ENCODE measurements at places on chromosomes 4 and X.
A peak's percentile ranks its signal among the peaks of the same experiment; 100 is the strongest.

GRCh38 chr4:150962245-150962644 is 52.8 kb downstream of the LRBA start:
- DNase-seq, result no peak

DNA sequence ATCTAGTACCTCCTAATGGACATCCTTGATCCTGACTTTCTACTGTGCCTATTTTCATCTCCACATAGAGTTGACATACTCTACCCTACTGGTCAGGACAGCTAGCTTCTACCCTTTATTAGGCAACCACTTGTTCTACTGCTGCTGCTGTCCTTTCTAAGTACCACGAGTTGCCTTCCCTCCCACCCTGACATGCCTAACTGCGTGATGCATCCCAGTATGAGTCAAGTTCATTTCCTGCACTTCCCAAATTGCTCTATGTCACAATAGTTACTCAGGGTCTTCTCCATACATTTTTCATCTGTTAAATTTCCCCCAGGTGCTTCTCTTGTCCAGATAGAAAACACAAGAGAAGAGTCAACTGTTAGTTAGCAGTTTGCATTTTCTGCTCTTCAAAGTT is 133.4 kb downstream of the TBC1D19 start:
- DNase-seq, result no peak

GRCh38 chr4:16169490-16169889 is 56.8 kb downstream of the TAPT1 start:
- no peak for DNase-seq

DNA sequence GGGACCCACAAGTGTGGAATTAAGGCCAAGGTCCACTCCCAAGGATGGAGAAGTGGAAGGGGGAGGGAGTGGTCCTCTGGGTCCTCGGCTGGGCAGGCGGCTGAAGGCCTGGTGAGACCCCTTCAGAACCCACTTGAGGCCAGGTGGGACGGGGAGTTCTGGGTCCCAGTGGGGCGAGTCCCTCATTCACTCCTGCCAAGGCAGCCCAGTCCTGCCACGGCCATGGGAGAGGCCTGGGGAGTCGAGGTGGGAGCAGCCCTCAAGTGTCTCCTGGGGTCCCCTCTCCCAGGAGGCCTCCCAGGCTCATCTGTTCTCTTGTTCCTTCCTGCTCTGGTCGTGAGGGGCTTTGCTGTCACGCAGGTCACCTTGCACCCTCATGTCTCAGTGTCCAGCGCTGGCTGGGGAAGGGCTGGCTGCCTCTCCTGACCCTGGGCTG is 6.1 kb upstream of the SH3BP2 start:
- DNase-seq, result no peak

DNA sequence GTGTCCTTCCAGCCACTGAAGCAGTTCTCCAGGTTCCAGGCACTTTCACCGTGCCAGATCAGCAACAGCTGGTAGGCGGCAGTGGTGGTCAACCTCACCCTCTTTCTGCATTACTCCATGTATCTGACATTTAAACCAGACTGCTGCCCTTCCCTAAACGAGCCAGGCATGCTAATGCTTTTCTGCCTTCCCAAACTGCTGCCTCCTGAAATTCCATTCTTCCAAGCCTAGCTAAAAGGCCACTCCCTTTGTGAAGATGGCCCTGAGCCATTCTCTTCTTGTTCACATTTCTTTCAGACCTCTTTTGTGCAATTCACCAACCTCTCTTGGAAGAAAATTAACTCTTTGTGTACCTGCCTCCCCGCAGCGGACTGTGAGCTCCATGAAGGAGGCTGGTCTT is 73.7 kb downstream of the CHST7 start:
- no peak for DNase-seq

- no peak for DNase-seq
These were observed 69.6 kb upstream of the BCOR start for GRCh38 chrX:40167233-40167849.

DNA sequence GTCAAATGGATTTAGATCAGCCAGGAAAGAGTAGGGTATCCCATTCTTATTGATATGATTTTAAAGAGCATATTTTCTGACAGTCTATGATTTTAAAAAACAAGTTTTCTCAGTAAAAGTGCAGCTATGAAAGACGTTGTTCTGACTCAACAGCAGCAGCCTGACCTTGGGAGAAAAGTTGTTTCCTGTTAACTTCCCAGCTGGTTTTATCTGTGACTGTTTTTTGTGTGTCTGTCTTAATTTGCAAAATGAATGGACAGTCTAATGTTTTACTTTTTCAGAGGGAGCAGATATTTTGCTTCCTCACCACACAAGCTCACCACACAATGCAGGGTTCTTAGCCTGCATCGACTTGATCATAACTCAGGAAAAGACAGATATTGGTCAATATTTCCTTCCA is 764 bp upstream of the MTHFD2L start:
- DNase-seq, result no peak

DNA sequence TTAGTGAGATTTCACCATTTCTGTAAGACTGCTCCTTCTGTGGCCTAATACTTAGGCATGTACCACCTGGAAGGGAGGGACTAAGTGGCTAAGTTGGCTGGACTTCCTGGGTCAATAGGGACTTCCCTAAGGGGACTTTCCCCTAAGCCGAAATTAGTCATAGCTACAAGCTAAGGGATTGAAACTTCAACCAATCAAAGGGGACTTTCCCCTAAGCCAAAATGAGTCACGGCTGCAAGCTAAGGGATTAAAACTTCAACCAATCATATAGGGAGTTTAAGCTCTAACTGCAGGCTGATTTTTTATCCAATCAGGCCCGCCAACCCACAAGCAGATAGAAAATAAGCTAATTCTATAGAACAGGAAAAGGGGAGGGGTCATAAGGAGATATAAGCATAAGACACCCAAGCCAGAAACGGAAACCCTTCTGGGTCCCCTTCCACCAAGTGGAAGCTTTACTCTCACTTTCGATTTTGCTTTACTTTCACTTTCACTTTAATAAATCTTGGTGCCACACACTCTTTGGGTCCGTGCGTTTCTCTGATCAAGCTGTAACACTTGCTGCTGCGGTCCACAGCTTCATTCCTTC is 382.8 kb downstream of the KLHL4 start:
- no peak for DNase-seq

DNA sequence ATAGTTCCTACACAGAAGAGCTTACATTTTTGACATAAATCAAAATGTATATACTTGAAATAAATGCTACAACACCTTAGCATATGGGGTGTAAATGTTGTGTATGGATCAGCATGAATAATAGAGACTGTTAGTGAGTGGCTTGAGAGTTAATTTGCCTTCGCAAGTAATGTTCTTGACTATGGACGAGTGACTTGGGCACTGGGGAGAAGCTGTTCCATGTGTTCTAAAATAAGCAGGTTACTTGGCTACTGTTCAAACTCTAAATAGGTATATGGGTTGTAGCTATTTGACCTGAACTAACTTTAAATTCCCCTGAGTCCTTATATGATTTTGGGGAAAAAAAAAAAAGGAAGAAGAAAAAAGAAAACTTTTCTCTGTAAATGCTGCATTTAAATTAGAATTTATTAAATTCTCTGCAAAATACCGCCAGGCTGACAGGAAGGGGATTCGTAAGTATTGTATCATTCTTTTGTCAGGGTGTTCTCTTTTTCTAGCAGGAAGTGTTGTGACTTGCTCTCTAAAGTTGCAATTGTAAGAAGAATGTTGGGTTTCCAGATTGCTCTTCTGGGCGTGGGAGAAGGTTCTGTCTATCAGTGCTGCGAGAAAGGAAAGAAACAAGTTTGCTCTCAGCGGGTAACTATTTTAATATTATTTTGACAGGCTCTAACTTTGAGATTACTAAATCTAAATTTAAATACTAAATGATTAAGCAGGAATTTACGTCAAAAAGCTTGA is 32.2 kb downstream of the PLS3 start:
- no peak for DNase-seq

GRCh38 chr4:3666263-3666662 is 99.9 kb upstream of the ADRA2C start:
- no peak for DNase-seq

DNA sequence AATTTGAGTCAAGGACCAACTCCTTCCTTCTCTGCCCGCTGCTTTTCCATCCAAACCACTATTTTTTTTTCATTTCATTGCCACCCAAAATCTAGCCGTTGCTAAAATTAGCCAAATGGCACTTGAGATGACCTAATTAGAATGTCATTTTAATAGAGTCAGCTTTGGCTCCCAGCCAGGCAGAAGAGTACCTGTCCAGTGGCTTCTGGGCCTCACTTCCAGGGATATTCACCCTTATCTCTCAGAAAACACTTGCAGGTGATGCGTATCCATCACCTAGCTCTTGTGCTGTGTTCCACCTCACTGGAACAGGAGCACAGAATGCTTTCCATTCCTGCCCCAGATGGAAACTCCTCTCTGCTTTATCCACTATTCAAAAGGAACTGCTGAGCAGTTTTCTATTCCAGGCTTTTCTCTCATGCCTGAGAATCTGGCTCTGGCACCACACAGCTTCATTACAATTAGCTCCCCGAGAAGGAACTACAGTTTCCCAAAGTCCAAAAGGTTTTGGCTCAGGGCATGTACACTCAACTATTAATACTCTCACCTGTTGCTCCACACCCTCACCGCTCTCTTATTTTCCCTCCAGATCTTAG is 18.5 kb downstream of the MAGEA9B start:
- DNase-seq, result no peak

GRCh38 chr4:39514888-39515401 is 12.3 kb downstream of the UGDH start:
- no peak for DNase-seq

GRCh38 chr4:139476363-139476762 is 22.4 kb downstream of the RAB33B start:
- DNase-seq, result no peak

DNA sequence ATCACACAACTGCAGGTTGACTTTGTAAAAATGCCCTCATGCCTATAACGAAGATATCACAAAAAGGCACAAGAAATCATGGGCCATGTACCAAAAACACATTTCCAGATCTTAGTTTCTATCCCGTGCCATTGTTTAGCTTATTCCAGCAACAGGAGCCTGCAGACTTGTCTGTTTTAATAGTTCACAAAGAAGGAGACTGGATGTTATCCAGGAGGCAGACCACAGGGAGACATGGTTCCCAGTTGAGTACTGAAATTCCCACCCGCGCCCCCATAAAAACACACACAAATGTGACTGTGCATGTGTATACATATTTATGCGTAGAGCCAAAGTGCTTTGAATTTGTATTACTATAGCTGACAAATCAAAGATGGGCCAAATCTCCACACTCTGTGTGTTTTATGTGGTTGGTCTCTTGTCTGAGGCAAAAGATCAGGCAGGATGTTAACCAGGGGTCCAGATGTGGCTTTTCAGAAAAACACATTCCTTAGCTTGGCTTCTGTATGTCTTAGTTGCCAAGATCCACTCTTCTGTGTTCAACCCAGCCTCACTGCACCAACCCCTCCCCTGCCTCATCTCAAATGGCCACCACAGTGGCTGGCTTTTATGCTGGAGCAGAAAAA is 469.2 kb upstream of the DIPK2B start:
- no peak for DNase-seq

- no peak for DNase-seq
These were observed 90.7 kb downstream of the FAM53A start for GRCh38 chr4:1593458-1593857.

- DNase-seq, result no peak
These were observed 60.9 kb downstream of the IRF2 start for GRCh38 chr4:184413261-184414046.

- DNase-seq, result no peak
These were observed 77.9 kb downstream of the LRRC66 start for GRCh38 chr4:51942108-51942832.

- no peak for DNase-seq
These were observed 165.0 kb downstream of the HEPH start for GRCh38 chrX:66328950-66329596.

- no peak for DNase-seq
These were observed 2534.9 kb downstream of the PCDH7 start for GRCh38 chr4:33255094-33255493.

DNA sequence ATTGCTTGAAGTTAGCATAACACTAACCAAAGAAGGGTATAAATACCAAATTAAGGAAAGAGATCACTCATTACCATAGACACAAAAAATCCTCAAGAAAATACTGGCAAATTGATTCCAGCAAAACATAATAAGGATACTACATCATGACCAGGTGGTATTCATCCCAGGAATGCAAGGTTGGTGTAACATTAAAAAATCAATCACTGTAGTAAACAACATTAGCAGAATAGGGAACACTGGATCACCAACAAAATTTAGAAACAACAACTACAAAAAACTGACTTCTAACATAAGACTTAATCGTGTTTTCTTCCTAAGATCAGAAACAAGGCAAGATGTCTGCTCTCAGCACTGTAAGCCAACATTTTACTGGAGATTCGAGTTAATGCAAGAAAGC is 14.1 kb downstream of the GAK start:
- DNase-seq, result no peak

DNA sequence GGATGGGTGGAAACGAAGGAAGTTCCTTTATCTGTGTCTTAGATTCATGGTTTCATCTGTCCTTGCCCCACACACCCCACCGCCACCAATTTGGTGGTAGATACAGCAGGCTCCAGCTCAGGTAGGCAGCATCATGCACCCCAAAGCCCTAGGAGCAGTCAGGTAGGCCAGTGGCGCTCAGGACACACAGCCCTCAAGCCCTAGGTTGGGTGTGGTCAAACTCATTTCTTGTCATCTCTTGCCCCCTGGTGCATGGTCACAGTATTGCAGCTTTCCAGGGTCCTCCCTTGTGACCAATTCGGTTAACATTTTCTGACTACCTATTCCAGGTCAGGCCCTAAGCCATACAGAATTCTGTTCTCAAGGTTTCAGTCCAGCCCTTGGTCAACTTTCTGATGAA is 14.5 kb upstream of the PRRG3 start:
- peak; percentile 38 for DNase-seq

DNA sequence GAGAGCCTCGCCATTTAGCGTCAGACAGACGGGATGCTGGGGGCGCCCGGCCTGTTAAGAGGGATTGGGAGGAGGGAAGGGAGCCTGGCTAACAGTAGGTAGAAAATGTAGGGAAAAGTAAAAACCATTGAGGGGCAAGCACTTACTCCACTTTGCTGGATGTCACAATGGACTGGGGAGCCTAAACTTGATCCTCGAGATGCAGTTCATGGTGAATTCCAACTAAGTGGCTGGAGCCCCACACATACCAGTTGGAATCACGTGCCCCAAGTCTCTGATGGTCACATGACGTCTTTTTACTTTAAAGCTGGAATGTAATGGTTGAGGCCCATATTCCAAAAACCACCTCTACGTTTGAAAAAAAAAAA is 1.5 kb downstream of the PLS3 start:
- DNase-seq, result no peak

DNA sequence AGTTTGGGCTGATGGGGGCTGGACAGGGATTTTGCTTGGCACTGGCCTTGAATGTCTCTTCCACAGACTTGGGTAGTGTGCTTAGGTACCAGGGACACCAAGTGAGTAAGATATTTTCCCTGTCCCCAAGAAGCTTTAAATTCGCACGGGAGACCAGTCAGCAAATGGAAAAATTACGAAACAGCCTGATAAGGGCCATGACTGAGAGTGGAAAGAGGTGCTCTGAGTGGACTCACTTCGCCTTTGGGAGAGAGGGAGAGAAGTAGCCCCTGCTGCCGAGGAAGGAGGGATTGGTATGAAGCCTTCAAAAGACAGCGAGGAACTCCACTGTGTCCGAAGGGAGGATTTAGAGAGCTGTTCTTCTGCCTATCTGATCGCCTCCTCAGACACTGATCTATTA is 2.6 kb downstream of the LSM6 start:
- DNase-seq, result no peak

Measured in activated CD4-positive, alpha-beta T cell treated with anti-CD3 and anti-CD28 coated beads, Interleukin-2, amount 50 U/mL, for 4 hours (primary cell).